ENCODE measurements at places on chromosomes 4 and X.

DNA sequence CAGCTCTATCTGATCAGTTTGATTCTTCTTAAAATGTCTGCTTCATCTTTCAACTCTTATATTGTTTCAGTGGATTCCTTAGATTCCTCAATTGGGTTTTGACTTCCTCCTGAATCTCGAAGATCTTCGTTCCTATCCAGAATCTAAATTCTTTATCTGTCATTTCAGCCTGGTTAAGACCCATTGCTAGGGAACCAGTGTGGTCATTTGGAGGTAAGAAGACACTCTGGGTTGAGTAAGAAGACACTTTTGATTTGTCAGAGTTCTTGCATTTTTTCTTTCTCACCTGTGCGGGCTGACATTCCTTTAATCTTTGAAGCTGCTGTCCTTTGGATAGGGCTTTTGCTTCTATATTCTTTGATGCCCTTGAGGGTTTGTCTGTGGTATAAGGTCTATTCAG is 291.9 kb downstream of the SLC7A11 start:
- DNase-seq: no peak

DNA sequence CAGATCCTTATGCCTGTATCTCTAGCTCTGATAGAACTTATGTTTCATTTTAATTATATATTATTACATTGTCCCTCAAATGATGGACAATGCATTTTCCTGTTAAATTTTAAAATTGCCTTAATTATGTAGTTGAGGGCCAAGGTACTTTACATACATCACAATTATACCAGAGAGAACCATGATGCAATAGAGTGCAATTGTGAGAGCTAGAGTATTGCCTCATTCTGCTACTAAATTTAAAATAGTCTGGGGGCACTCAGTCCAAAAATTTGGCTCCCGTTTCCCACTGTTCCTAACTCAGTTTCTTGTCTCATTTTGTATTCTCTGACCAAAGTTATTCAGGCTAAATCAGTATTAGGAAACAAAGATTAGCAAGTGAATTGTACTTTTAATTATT is 378.5 kb upstream of the ZFP42 start:
- no peak for DNase-seq

DNA sequence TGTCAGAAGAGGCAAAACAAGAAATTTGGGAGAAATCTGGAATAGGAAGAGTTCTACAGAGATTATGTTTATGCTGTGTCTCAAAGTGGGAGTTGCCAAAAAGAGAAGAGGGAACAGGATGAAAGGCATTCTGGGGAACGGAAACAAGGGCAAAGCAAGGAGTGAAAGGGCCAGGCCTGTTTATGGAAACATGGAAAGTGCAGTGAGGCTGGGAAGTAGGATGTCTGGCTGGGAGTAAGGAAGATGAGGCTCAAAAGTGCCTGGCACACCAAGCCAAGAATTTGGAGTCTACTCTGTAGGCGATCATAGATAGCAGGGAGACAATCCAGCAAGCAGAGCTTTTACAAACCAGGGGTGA is 1.8 kb upstream of the CUL4B start:
- DNase-seq: no peak

- peak; percentile 74 for DNase-seq
Measured at GRCh38 chr4:25536564-25537320, 118.9 kb upstream of the SLC34A2 start.

GRCh38 chr4:101348367-101348827 is 1.1 kb upstream of the PPP3CA start:
- DNase-seq: no peak

- peak; percentile 47 for DNase-seq
Measured at GRCh38 chrX:133590703-133591505, 175.6 kb upstream of the GPC4 start.

- peak; percentile 51 for DNase-seq
Measured at GRCh38 chr4:6892190-6892908, 17.3 kb upstream of the TBC1D14 start.

DNA sequence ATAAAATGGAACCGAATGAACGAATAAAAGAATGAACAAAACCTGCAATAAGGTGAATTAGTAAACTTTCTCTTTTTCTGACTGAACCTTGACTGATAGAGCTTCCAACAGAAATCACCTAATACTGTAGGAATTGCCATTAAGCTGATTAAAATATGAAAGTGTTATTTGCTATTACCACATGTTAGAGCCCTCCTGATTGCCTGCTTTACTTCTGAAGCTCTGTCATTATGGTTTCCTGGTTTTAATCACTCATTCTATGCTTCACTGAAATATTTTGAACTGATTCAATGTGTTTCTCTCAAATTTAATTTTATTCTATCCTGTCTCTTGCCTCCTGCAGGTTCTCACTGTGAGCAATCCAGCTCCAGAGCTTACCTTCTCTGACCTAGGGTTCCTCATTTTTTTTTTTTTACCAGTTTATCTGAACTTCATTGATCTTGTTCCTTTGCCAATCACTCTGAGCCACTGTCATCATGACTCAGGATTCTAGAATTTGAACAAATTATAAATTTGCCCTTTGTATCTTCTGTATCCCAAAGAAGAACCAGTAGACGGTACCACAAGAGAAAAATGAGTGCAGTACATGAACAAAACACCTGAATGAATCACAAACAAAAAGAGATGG is 48.1 kb upstream of the UGT2B15 start:
- no peak for DNase-seq

DNA sequence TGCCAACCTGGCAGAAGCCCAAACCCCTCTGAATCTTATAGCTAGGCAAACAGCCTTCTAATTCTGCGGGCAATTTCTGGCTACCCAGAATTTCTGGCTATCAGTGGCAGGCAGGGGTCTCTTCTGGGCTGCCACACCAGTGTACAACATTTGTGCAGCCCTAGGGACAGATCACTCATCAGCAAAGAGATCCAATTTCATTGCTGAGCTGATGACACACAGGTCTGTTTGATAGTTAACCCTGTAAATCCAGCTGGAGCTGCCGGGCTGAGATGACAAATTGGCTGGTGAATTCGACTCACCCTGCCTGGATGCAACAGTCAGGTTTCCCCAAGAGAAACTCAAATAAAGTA is 2.4 kb downstream of the MID1 start:
- DNase-seq: peak; percentile 82

DNA sequence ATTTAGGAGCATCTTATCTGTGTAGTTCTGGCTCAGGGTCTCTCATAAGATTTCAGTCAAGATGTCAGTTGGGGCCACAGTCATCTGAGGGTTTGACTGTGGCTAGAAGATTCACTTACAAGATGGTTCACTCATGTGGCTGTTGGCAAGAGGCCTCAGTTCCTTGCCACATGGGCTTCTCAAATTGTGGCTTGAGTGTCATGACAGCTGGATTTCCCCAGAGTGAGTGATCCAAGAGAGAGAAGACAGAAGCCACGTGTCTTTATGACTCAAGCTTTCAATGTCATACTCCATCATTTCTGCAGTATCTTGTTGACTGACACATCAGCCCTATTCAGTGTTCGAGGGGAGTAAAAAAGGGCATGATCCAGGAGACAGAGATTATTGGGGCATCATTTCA is 131.3 kb upstream of the AP1S2 start:
- DNase-seq: peak; percentile 66

GRCh38 chr4:79209822-79210635 is 115.8 kb downstream of the NAA11 start:
- peak; percentile 86 for DNase-seq

DNA sequence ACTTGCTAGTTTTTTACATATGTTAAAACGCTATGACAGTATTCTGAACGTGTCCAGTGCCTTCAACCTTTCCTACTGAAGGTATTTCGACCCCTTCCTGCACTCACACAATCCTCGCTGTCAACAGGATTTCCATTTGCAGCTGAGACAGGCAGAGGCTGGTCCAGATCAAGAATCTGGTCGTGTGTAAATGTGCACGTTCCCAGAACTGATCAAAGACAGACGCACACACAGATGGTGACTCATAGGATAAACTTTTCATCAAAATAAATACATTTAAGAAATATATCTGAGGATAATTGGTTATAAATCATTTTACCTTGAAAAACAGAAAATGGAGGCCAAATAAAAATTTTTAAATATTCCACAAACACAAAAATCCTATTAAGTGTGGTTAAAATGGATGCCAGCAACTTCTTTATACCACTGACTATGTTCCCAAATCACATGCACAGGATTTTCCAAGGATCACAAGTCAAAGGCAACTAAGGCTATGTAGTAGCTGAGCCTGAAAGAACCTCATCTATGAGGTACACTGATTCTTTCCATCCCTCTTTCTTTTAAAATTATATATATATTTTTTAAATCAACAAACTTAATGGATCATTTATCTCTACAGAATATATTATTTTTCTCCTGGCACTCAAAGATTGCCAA is 85.9 kb downstream of the RNF150 start:
- DNase-seq: no peak

DNA sequence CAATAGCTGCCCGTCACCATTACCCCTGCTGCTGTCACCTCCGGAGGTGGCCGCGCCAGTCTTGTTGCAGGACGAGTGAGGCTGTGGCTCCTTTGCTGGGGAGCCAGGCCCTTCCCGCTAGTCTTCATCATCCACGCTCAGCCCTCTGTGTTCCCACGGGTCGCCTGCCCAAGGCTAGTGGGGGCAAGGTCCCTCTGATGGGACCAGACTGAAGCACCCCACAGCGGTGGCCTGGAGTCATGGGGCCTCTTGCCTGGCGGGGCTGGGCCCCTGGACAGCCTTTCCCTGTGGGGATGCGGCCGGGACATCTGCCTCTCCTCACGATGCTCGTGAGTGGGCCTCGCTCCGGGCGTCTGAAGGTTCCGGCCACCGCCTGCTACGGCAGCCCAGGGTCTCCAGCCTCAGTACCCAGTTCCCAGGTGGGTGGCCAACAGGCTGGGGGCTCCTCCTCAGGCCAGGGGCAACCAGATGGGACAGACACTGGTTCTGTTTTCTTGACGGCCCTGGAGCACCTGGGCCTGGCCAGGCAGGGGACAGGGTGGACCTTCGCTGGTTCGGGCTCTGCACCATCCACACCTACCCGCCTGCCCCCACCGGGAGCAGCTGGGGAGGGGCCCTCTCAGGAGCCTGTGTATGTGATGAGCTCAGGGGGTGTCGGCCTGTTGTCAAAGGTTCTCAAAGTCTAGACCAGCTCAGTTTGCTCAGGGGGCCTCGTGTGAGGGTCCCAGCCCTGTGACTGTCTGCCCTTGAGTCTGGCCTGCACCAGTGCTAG is 32.3 kb downstream of the DOK7 start:
- DNase-seq: no peak

DNA sequence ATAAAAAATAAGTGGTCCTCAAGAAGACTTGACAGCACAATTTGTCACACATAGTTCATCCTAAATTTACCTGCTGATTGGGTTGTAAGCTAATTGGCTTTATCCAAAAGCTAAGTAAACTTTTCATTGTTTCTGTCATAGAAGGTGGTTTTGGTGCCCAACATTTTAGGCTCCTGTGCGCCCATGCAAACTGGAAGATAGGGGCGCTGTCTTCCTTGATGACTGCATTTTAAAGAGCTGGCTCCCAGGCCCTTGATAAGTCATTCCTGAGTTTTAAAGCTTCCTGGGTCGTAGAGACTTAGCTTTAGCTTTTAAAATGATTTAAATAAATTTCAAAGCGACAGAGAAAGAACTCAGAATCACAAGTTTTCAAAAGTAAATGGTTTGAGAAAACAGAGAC is 625.4 kb upstream of the GALNT7 start:
- no peak for DNase-seq

DNA sequence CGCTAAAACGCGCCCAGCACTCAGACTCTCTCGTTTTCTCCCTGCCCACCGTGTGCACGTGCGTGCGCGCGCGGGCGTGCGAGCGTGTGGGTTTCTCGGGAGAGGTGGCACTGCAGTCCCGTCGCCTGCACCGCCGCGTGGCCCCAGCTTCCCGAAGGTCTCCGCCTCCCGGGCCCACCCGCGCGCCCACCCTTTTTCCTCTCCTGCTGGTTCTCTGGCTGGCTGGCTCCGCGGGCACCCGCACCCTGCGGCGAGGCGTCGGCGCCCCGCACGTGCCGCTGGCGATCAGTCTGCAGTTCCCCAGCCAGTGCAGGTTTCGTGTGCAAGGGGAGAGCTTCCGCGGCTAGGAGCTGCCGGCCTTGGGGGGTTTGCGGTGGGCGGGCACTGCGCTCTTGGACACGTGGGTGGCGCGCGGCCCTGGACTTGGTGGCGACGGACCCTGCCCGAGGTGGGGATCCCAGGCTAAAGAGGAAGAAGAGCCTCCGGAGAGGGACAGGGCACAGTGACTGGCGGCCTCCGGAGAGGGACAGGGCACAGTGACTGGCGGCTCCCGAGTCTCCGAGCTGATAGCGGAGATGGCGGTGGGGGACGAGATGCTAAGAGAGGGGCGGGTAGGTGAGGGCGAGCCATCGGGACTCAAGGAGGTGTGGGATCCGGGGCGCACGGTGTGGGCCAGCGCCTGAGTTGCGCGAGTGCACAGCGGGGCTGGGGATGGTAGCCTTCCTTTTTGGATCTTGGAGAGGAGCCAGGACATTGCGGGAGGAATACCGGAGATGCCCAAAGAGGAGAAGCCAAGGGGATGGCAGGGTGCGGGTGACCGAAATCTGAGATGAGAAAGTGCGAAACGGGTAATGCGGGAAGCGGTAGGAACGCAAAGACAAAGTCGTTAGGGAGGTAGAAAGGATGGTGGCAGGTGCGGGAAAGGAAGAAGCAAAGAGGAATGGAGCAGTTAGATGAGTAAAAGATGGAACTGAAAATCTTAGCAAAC is at the start of gene FAM184B:
Gene FAM184B, minus strand, starts transcription at position 322 of the 988 bp plus-strand sequence. CDS start 322 bp downstream, outside the sequence.
- no peak for DNase-seq

- no peak for DNase-seq
Measured at GRCh38 chr4:72969976-72970375, 99.5 kb downstream of the COX18 start.

DNA sequence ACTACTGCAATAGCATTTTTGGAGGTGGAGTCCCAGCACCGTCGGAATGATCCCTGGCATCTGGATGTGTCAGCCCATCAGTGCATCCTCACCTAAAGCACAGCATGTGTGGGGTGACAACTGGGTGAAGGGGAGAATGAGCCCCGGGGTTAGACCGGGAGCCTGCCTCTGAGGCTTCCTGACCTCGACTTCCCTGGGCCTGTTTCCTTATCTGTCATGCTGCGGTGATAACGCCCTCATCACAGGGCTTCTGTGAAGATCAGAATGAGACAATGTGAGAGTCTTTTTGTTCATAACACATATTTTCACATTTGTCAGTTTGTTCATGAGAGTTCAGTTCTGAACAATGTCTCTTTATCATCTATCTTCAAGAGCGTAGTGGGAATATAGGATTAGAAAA is 31.1 kb upstream of the PDLIM3 start:
- no peak for DNase-seq

DNA sequence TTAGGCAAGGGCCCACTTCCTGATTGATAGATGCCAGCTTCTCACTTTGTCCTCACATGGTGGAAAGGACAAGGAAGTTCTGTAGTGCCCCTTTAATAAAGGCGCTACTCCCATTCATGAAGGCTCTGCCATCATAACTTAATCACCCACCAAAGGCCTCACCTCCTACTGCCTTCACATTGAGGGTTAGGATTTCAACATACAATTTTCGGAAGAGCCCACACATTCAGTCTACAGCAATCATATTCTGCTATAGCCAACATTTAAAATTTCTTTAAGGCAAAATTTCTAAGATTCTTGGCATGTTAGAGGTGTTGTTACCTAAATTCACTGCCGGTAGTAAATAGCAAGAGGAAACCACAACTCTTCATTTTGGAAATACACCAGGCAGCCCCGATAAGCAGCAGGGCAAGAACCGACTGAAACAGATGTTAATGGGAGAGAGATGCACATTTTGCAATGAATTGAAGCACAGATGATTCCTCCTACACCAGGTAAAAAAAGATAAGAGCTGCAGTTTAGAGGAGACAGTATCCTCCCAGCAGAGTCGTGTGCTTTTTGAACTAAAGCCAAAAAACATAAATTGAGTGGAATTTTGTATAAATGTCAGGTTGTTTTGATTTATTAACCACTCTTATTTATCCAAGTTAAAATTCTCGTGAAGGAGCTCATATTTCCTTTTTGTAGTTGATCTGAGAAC is 594.9 kb downstream of the KCTD8 start:
- no peak for DNase-seq
